ENCODE measurements at places on chromosomes 16 and 17.

DNA sequence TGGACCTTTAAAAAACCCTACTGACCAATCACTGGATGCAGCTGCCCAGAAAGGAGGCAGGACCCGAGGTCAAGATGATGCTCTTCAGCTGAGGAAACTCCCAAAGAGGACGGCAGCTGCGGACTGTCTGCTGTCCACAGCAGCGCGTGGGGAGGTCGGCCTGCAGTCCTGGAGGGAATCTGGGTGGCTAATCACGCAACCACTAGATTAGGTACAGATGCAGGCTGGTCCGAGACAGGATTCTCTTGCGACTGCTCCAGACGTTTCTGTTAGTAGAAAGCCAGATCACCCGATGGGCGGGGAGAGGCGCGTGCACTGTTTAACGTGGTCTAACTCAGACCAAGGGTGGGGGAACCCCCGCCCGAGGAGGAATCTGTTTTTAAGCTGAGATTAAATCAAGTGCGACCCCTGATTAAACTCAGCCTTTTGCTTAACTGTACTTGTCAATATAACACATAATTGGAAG, 8.8 kb downstream of the CTRB2 start:
- DNase-seq: no peak

DNA sequence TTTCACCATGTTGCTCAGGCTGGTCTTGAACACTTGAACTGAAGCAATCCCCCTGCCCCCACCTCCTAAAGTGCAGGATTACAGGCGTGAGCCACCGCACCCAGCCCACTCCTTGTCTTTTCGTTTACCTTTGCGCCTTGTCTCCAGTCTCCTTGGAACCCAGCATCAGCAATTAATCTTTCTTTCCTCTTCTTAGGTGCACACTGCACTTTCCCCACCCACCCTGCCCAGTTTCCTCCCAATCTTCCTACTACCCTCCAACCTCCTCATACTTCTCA, 1.5 kb upstream of the CLDN7 start:
- DNase-seq: no peak

DNA sequence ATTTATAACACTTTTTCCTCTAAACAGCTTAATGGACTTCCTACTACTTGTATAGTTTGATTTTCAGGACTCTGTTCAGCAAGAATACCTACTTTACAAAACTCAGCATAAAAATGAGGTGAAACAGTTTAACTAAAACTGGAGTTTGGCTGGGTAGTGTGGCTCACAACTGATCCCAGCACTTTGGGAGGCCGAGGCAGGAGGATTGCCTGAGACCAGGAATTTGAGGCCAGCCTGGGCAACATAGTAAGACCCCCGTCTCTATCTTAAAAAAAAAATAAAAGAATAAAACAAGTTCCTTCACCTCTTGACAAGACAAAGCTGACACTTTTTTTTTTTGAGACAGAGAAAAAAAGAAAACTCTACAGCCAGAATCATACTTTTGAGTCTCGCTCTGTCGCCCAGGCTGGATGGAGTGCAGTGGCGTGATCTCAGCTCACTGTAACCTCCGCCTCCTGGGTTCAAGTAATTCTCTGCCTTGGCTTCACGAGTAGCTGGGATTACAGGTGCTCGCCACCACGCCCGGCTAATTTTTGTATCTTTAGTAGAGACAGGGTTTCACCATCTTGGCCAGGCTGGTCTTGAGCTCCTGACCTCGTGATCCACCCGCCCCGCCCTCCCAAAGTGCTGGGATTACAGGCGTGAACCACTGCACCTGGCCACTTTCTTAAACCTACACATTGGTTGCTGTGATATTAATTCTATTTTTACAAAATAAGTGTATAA, 2.6 kb downstream of the PDF start:
- DNase-seq: no peak

- DNase-seq: peak; percentile 26
These were observed 40.5 kb upstream of the DYNLRB2 start for GRCh38 chr16:80500116-80500859.

DNA sequence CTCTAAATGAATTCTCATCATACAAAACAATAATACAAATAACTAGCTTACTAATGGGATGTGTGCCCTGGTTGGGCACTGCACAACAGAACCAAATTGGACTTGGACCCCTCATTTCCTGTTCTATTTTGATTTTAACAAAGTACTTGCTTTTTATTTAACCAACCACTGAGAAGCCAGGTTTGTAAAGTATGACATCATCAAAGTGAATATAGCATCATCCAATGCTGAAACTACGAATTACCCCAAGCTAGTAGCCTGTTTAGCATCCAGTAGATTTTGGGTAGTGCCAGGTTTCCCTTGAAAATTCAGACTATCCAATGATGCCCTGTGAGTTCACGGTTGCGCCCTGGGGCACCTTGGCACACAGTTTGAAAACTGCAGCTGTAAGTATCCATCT, 51.0 kb downstream of the HYDIN start:
- no peak for DNase-seq

DNA sequence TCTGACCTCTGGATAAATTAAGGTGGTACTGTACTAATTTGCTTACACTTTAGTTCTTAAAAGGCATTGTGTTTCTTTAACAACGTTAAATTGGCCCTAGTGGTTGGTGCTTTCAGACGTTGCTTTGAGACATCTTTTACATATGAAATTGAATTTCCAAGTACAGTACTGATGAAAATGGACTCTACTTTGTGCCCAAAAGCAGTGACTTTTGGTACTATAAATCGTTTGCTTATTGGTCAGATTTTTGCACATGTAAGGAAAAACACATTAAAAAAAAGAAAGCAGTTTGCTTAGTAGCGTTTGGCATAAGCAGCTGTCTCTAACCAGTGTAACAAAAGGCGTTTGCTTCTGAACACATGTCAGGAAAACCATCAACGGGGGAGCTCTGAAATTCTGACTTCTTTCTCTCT, 139.6 kb downstream of the CDK5R1 start:
- DNase-seq: no peak

DNA sequence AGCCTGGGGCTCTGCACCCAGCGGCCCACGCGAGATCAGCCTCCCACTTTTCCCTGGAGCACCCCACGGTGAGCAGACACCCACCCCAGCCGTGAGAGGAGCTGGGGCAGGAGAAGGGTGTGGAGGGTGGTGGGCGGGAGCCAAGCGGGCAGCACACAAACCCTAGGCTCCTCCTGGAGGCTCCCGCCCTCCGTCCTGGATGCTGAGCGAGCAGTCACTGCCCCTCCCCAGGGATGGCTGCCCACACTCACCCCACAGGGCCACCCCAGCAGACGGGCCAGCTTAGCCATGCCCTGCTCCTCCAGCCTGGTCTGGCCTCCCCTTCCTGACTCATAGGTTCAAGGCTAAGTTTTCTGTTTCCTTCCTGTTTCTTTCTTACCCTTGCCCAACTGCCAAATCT, 15.7 kb upstream of the ABCC3 start:
- no peak for DNase-seq

GRCh38 chr17:17783825-17784656, 52.7 kb downstream of the SREBF1 start:
- DNase-seq: no peak

GRCh38 chr16:85710732-85711131, 22.0 kb upstream of the GINS2 start:
- no peak for DNase-seq

- DNase-seq: no peak
These were observed 72.9 kb downstream of the IL21R start for GRCh38 chr16:27474921-27475320.

DNA sequence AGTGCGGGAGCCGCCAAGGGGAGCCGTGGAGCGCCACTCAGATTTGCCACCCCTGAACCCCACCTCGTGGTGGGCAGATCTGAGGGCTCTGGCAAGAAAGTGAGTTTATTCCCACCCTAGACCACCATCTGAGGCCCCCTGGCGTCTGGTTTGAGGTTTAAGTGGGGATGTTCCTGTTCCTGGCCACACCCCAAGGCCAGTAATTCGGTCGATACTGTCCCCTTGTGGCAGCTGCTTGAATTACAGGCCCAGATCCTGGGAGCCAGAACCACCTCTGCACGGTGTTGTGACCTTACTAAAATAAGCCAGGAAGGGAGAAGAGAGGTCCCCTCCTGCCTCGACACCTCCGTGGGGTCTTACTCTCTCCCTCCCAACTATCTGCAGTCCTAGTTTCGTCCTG, 3.3 kb upstream of the LAT start:
- DNase-seq: peak; percentile 28

DNA sequence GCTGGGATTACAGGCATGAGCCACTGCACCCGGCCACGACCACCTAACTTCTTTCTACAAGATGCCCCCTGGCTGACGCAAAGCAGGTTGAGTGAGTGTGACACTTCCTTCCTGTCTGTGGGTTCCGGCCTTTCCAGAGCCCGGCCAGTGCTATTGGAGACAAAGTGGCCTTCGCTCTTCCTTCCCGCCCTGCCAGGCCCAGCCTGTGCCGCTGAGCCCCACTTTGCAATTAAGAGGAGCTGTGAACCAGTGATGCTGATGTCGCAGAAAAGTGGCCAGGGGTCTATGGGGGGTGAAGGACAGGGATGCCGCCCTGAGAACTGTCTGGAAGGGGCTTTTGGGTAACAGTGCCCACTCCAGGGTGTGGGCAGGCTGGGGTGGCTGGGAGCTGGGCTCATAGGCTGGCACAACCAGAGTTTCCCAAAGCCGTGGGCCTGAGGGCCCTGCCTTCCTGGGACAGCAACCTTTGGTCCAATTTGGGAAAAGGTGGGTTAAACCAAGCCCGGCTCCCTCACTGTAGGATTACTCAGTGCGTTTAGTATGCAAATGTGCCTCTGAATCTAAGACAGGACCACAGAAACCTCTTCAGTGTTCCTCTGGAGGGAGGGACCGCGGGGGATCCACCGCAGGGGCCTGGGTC, 174.9 kb downstream of the SEC14L1 start:
- DNase-seq: no peak

- no peak for DNase-seq
These were observed 15.4 kb downstream of the KCNJ2 start for GRCh38 chr17:70184770-70185169.

DNA sequence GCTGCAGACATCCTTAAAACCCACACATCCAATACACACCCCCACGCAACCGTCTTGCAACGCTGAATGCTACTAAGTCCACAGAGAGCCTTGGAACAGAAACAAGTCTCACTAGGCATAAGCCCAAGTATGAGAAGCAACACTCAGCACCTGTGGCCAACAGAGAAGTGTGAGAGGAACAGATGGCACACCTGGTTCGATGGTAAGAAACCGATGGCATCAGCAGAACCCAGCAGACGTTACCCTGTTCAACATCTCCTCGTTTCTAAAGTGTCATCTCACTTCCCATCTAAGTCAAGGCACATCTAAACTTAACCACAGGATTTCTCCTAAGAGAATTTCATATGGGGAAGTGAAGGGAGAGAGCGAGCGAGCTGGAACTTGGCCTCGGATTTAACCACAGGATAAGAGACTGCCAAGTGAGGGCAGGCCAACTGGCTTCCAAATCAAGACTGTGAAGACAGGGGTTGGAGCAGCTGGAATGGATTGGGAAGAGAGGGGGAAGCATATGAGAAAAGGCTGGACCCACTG, 41.0 kb downstream of the NXPH3 start:
- DNase-seq: no peak

GRCh38 chr17:17467720-17468119, 9.1 kb upstream of the MED9 start:
- DNase-seq: no peak

DNA sequence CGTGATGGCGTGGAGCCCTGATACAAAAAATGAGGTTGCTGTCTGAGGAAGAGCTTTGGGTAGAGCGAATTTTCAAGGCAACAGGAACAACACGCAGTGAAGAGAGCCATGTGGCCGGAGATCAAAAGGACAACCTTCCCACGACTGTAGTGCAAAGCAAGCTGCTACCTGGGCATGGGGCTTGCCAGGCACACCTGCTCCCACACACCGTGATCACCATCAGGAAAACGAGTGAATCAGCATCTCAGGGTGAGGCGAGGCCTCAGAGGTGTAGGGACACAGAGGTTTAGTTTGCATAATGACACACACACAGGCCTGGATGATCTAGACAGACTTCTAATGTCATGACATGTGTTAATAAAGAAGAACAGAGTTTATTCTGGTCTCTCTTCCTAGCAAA, 65.7 kb downstream of the PARN start:
- DNase-seq: no peak

- DNase-seq: no peak
These were observed 135.0 kb upstream of the FOXF1 start for GRCh38 chr16:86375364-86375763.

GRCh38 chr17:35666070-35666469, 65.4 kb upstream of the RASL10B start:
- no peak for DNase-seq

GRCh38 chr17:61731330-61731729, 132.0 kb downstream of the BRIP1 start:
- no peak for DNase-seq

DNA sequence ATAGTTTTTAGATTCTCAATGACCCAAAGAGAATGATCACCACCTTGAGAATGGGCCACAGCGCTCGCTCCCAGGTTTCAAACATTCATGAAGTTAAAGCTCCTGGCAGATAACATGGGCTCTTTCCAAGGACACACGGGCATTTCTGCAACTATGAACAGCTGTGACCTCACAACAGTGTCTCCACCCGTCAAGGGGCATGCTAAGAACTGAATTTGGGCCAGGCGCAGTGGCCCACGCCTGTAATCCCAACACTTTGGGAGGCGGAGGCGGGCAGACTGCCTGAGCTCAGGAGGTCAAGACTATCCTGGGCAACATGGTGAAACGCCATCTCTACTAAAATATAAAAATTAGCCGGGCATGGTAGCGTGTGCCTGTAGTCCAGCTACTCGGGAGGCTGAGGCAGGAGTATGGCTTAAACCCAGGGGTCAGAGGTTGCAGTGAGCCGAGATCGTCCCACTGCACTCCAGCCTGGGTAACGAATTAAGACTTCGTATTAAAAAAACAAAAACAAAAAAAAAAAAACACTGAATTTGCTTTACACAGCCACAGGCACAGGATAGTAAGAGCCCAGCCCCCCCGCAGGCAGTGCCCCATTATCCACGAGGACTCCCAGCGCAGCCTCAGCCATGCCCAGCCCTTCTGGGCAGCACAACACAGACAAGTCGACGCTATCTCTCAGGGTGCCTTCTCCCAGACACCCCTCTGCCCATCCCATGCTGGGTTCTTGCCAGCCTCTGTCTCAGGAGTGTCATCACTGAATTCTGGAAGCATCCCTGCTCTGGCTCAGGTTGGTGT, 7.2 kb downstream of the USP7 start:
- DNase-seq: no peak

GRCh38 chr16:20001856-20002707, 71.6 kb downstream of the GPR139 start:
- DNase-seq: no peak
